ENCODE measurements at places on chromosomes 7 and 10. TPM values are rescaled to one million over a fixed set of nuclear protein-coding genes. Genes with fewer than 3 reads are reported as not detected.

DNA sequence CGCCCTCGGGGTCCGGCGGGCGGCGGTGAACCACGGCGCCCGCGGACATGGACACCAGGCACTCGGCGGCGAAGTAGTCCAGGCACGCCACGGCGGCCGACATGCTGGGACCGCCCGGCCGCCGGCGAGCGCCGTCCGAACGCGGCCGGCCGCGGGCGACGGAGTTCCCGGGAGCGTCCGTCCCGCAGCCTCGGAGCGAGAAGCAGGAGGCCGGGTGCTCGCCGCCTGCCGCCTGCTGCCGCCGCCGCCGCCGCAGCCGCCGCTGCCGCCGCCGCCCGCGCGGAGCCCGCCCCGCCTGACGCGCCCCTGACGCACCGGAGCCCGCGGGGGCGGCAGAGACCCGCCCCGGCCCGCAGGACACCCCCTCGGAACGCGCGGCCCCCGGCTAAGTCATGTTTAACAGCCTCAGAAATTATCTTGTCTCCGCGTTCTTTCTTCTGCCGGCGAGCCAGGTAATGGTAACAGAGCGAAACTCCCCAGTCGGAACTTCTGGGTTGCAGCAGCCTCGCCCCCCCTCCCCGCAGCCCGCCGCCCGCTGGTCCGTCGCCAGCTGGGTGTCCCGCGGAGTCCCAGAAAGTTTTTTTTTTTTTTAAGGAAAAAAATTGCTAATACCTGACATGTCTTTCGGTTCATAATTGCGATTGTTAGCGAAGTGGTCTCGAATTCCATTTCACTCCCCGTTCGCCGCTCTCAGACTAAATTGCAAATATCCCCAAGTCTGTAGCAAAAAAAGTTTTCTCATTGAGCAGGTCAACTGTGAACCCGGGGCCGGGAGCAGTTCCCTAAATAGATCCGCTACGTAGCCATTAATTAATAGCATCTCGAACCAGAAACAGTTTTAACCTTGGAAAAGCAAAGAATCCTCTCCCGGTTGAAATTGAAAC is at the start of gene KLF14:
Gene KLF14 (minus strand): TSS at position 277 of the 884 bp plus-strand sequence. CDS start 174 bp downstream, at position 103.
- H3K4me3 ChIP-seq: peak within 1 kb of the TSS; percentile 74
- peaks cover 4% of the 10 kb centered on the region for H3K36me3 ChIP-seq
- H3K27me3 ChIP-seq: peaks cover 66% of the 10 kb centered on the region
- DNase-seq: peak; percentile 46

DNA sequence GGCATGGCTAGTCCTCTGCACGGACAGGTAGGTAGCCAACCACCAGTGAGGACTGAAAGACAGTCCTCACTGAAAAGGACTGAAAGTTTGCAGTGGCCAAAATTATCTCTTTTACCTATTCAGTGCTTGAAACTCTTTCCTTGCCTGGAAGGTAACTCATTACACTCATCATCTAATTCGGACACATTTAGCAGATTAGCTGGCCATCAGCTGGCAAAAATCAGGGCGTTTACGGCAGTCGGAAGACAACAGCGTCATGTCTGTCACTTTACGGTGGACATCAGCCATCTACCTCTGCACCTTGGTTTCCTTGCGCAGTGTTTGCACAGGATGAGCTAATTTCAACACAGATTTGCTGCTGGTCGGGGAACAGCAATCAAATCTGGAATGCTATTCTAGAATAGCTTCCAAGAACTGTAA is 740 bp downstream of the ANXA7 start:
- peaks cover 2% of the 10 kb centered on the region for H3K27me3 ChIP-seq
- peak overlapping the region; percentile 92 for H3K4me3 ChIP-seq
- H3K27ac ChIP-seq: peak overlapping the region; percentile 92
- peaks cover 50% of the 10 kb centered on the region for H3K4me1 ChIP-seq
- DNase-seq: peak; percentile 67

DNA sequence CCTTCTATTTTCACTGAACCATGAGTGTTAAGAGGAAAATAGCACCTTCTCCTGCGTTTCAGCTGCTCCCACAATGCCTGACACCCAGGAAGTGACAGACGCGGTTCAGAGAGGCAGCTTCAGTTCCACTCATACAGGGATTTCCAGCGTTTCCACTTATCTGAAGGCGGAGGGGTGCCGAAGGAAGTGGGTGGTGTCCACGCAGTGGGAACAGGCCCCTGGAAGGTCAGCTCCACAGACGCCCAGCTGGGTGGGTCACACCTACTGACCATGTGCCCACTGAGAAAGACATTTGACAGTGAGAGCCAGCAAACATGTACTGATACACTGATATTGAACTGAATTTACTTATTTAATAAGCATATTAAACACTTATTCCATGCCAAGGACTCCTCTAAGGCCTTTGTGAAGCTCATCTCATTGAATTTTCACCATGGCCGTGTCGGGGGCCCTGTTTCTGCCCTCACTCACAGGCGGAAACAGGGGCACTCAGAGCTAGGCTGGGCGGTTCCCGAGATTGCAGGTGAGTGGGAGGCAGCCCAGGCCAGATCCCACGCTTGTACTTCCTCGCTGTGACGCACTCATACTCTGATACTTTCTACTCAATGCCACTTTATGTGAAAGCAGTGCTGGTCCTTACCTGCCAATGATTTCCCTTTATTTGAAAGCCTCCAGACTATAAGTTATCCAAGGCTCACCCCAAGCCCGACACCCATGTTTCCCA is 96.8 kb downstream of the TCERG1L start:
- H3K27me3 ChIP-seq: peaks cover 1% of the 10 kb centered on the region
- no peak overlapping the region for H3K27ac ChIP-seq
- no peak overlapping the region for H3K4me3 ChIP-seq
- no peaks in the 10 kb centered on the region for H3K4me1 ChIP-seq
- DNase-seq: no peak
- no peaks in the 10 kb centered on the region for H3K36me3 ChIP-seq

Gene AVPI1
- 2.5 TPM for total RNA-seq

Measured in activated CD8-positive, alpha-beta T cell treated with anti-CD3 and anti-CD28 coated beads for 36 hours (primary cell).